ENCODE measurements at places on chromosomes 2 and 18.

GRCh38 chr18:63518178-63519012 is 23.8 kb upstream of the SERPINB12 start:
- DNase-seq, result peak; percentile 62

- peak; percentile 19 for DNase-seq
Measured at GRCh38 chr18:23824240-23824639, 135.0 kb downstream of the LAMA3 start.

DNA sequence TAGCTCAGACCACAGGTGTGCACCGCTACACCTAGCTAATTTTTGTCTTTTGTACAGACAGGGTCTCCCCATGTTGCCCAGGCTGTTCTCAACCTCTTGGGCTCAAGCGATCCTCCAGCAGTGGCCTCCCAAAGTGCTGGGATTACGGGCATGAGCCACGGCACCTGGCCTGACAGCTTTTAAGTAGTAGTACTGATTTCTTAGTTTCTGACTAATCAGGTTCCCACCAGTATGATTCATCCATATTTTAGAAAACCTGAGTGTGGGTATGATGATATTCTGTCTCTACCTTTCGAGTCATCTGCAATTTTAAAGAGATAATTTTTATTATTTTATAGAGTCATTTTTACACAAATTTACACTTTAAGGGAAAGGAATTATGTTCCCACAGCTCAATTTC is 46.4 kb upstream of the GULP1 start:
- DNase-seq, result no peak

DNA sequence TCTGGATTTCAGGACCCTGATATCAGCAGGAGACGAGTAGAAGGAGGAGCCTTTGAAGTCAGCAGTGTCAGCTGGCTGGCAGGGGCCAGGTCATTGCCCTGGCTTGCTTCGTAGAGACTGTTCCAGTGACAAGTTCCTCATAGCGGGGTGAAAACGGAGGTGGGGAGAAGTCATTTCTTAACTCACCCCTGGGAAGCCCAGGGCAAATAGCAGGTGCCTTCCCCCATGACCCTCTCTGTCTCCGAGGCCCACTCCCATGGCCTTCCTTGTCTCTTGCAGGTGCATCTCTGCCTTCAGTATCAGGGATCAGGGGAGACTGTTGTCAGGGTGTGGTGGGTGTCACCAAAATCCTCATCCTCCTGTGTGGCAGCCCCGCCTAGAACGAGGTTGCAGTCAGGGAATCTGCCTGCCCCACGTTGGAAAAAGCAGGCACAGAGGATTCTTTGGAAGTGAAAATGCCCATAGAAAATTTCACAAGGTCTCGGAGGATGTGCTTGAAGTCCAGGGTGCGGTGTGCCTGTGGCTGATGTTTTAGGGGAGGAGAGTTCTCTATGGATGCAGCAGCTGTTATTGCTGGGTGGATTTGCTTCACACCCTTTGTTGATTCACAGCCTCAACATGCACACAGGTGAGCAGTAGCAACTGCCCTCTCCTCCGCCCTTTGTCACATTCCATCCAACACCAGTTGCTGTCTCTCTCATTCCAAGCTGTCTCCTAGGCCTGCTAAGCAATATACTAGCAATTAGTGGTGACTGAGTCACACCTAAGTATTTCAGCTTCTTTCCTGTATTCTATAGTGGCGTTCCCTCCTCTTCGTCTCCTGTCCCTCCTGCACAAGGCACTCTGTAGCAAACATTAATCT is 142.6 kb upstream of the FHL2 start:
- DNase-seq, result no peak

GRCh38 chr18:35174745-35175144 is 66.1 kb upstream of the ZNF397 start:
- no peak for DNase-seq

- DNase-seq, result no peak
Measured at GRCh38 chr2:18600255-18600613, 10.9 kb upstream of the NT5C1B start.
